Esophagus muscularis mucosa (tissue), 4 donors: ENCODE measurements at places on chromosomes 7 and 10. TPM values are rescaled to one million over a fixed set of nuclear protein-coding genes. Genes with fewer than 3 reads are reported as not detected.

- no peak for DNase-seq
These were observed 43.2 kb downstream of the DPYSL4 start for GRCh38 chr10:132229834-132230556.

DNA sequence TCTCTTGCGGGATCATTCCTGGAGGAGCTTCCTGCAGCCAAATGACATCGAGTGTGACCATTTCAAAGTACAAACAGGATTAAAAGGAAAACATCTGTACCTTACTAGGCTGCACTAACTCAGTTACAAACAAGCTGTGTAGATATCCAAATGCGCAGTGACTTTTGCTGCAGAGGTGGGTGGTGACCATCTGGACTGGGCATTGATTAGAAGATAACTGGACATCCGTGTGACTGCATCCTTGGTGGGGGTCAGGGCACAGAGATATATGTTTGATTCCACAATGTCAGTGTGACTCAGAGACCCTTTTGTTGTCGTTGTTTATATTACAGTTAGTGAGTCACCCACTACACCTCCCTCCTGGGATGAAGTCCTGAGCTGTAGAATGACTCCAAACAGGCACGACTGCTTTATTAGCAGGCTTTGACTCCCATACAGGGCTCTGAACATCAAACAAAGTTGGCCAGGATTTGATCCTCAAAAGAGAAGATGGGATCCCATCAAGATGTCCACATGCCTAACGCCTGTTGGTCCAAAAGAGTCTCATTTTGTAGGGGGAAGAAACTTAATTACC, 56.7 kb upstream of the SDK1 start:
- no peak for DNase-seq

WNT8B gene
- not detected for total RNA-seq

- DNase-seq: no peak
These were observed 2.1 kb upstream of the WNT2 start for GRCh38 chr7:117324960-117325359.

GRCh38 chr7:118305671-118306070, 81.2 kb downstream of the ANKRD7 start:
- DNase-seq: no peak

CLCN1 gene
- total RNA-seq: not detected

VSTM2A gene
- total RNA-seq: not detected

GRCh38 chr10:104109908-104110662, 11.9 kb upstream of the SFR1 start:
- DNase-seq: no peak

- DNase-seq: no peak
These were observed 518.0 kb downstream of the REEP3 start for GRCh38 chr10:64039198-64039597.
